Stimulated activated naive CD8-positive, alpha-beta T cell treated with anti-CD3 and anti-CD28 coated beads, Interleukin-15, Interleukin-2, amounts not matched to agents 100 U/mL and 50 U/mL, for 24 hours (primary cell): ENCODE measurements at places on chromosomes 2 and 18.

- DNase-seq, result no peak
These were observed 21.4 kb upstream of the GREB1 start for GRCh38 chr2:11512431-11512830.

DNA sequence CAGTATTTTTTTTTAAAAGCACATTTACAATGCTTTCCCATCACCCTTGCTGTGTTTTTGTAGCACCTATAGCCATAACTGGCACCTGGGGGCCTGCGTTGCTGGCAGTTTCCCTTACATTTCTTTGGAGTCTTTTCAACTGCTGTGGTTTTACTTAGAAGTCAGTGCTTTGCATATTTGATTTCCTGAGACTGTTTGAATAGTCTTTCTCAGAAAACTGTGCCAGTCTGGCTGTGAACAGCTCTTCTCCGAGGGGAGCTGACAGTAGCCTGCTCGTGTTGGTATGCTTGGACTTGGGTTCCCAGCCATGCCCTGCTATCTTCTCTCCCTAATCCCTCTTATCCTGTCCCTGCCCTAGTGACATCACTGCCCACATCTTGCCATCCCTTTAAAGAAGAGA is 81.5 kb downstream of the DPP4 start:
- peak; percentile 53 for DNase-seq

DNA sequence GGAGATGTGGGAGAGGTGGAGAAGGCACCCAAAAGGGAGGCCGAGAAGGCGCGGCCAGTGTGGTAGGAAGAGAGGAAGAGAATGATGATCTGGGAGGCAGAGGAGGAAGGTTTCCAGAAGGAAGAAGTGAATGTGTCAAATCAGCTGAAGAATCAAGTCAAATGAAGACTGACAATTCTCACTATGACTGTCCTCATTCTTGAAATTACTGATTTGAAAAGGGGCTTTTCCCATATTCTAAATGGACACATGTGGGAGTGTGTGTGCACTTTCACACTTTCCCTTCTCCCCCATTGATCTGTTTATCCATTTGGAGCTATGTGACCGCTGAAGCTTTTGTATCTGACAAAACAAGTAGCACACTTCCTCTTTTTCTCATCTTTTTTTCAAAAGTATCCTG is 6.1 kb downstream of the AFF3 start:
- DNase-seq, result no peak

GRCh38 chr2:86293612-86294011 is 43.8 kb downstream of the REEP1 start:
- no peak for DNase-seq

GRCh38 chr2:95079199-95079683 is 42.4 kb downstream of the MRPS5 start:
- DNase-seq, result no peak

DNA sequence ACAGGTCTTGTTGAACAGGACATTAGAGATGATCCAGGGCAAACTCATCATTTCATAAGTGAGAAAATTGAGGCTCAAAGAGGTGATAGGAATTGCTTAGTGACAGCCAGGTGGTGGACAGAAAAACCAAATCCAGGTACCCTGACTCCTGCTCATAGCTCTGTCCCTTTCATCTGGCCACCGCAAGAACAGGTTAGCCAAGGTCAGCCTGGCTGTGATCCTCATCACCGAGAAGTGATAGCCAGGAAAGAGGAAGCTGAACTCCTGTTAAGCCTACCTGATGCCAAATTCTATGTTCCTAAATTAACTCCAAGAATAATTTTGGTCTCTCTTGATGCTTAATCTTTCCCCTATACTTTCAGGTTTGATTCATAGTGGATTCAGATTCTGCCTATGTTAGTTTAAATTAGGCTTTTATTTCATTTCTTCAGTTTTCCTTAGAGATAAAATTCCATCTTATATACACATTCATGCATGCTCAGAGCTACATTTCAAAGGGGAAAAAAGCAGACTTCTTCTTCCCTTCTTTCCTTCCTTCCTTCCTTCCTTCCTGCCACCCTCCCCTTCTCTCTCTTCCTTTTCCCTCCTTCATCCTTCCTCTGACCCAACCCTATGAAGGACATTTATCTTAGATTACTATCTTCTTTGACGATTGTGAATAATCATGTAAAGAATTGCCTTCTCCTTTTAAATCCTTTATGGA is 17.3 kb upstream of the CRIM1 start:
- no peak for DNase-seq

GRCh38 chr18:35408843-35409261 is 31.7 kb upstream of the ZNF396 start:
- no peak for DNase-seq

DNA sequence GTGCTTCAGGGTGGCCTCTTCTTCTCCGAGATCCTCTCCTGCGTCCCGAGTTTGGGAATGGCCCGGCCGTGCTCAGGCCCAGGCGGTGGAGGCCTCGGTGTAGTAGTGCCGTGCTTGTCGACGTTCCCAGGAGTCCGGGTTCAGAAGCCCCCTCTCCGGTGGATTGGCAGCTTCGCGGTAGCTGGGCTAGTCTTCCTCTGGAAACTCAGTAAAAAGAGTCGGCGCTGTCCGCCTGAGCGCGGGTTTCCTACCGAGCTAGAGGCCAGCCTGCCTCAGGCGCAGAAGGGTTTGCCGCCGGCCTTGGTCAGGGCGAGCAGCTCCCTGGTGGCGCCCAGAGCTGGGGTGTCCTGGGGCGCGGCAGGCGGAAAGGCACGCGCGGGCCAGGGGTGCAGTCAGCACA is 3.2 kb downstream of the RALBP1 start:
- no peak for DNase-seq

GRCh38 chr18:62438018-62438329 is 84.9 kb upstream of the ZCCHC2 start:
- DNase-seq, result no peak

GRCh38 chr2:132671151-132671835 is 1.3 kb upstream of the LYPD1 start:
- DNase-seq, result no peak

GRCh38 chr2:12435430-12436222 is 281.1 kb upstream of the TRIB2 start:
- DNase-seq, result no peak

- DNase-seq, result no peak
These were observed 16.2 kb upstream of the SCG2 start for GRCh38 chr2:223618172-223619035.

- no peak for DNase-seq
These were observed 13.1 kb downstream of the RNU2-63P start for GRCh38 chr2:88003074-88003755.

GRCh38 chr2:13604951-13605661 is 888.4 kb downstream of the TRIB2 start:
- no peak for DNase-seq
